ENCODE measurements at places on chromosomes 5 and 9. TPM values are rescaled to one million over a fixed set of nuclear protein-coding genes. Genes with fewer than 3 reads are reported as not detected.

GRCh38 chr9:84466580-84467285 lies 126.2 kb upstream of the SLC28A3 start:
- H3K36me3 ChIP-seq = no peaks in the 10 kb centered on the region
- no peaks in the 10 kb centered on the region for H3K4me1 ChIP-seq
- no peak overlapping the region for H3K4me3 ChIP-seq
- no peak overlapping the region for H3K27ac ChIP-seq
- no peak for DNase-seq
- H3K27me3 ChIP-seq = no peaks in the 10 kb centered on the region

DNA sequence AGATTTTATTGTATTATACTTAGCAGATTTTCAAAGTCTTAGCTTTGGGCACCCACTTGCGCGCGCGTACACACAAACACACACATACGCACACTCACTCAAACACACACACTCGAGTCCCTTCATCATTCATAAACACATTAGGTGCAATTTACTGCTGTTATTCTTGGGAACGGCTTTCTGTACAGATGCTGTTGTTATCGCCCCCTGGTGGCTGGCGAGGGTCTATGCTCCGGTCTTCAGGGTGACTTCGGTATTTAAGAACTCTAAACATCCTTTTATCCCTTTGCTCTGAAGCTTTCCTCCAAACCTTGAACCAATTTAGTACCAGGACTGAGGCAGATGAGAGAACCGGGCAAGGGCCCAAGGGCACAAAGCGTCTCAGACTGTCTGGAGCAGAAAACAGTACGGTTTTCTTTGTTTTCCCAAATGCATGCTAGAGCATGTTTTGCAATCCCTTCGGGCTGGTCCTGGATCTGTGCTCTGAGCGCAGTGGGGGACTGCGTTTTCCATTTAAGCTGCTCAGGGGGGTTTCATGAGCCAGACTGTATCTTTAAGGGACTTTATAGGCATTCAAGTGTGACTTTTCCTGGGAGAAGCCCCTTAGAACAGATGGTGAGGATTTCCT lies 1.7 kb upstream of the SLIT3 start:
- H3K4me1 ChIP-seq = peaks cover 8% of the 10 kb centered on the region
- H3K36me3 ChIP-seq = no peaks in the 10 kb centered on the region
- H3K27me3 ChIP-seq = no peaks in the 10 kb centered on the region
- H3K4me3 ChIP-seq = no peak overlapping the region
- DNase-seq = peak; percentile 85

GRCh38 chr5:131747180-131748105 lies 49.4 kb downstream of the FNIP1 start:
- H3K4me1 ChIP-seq = no peaks in the 10 kb centered on the region
- no peaks in the 10 kb centered on the region for H3K27me3 ChIP-seq
- no peak overlapping the region for H3K4me3 ChIP-seq
- peaks cover 13% of the 10 kb centered on the region for H3K36me3 ChIP-seq

DNA sequence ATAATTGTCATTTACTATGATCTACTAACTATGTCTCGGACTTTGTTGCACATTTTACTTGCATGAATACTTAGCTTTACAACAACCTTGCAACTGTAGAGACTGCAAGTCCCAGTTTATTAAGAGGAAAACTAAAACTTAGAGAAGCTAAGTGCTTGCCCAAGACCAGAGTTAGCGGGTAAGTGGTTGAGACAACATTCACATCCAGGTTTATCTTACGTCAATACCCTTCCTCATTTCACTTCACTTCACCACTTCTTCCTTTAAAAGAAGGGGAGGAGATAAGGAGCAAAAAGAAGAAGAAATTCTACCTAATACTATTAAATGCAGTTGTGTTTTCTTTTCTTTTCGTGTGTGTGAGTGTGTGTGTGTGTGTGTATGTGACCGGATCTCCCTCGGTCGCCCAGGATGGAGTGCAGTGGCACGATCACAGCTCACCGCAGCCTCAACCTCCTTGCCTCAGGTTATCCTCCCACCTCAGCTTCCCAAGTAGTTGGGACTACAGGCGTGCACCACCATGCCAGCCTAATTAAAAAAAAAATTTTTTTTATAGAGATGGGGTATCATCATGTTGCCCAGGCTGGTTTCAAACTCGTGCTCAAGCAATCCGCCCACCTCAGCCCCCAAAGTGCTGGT lies 37.4 kb downstream of the MEGF9 start:
- no peak for DNase-seq
- peaks cover 4% of the 10 kb centered on the region for H3K4me1 ChIP-seq
- H3K27ac ChIP-seq = no peak overlapping the region
- H3K36me3 ChIP-seq = no peaks in the 10 kb centered on the region

GRCh38 chr5:141338538-141339306 lies at the start of gene PCDHGA2:
TSS of gene PCDHGA2 (plus strand) at chr5:141338760.
- DNase-seq = peak; percentile 66
- no peak within 1 kb of the TSS for H3K4me3 ChIP-seq
- no peak within 1 kb of the TSS for H3K27ac ChIP-seq
- H3K36me3 ChIP-seq = no peaks in the 10 kb centered on the region
- no peaks in the 10 kb centered on the region for H3K4me1 ChIP-seq

DNA sequence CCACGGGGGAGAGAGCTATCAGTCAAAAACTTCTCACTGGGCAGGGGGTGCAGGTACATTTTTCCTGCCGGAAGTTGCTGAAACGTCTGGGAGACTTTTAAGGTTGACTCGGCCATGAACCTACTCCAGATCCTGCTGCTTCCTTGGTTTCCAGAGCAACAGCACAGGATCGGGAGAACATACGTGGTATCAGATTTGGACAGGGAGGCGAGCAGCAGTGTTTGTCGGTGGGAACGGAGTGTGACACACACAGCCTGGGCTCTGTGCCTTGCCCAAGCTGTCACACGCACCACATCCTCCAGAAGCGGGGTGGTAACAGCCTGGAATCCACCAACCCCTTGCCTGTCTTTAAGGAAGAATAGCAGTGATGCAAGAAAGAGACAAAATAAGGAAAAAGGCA lies 276.5 kb downstream of the SLIT3 start:
- H3K36me3 ChIP-seq = no peaks in the 10 kb centered on the region
- H3K4me1 ChIP-seq = peaks cover 10% of the 10 kb centered on the region
- no peak for DNase-seq
- H3K27ac ChIP-seq = no peak overlapping the region
- H3K4me3 ChIP-seq = no peak overlapping the region
- no peaks in the 10 kb centered on the region for H3K27me3 ChIP-seq

GRCh38 chr5:55383254-55383653 lies 75.5 kb downstream of the MTREX start:
- H3K27me3 ChIP-seq = no peaks in the 10 kb centered on the region
- no peak for DNase-seq
- H3K27ac ChIP-seq = no peak overlapping the region
- H3K36me3 ChIP-seq = peaks cover 23% of the 10 kb centered on the region

DNA sequence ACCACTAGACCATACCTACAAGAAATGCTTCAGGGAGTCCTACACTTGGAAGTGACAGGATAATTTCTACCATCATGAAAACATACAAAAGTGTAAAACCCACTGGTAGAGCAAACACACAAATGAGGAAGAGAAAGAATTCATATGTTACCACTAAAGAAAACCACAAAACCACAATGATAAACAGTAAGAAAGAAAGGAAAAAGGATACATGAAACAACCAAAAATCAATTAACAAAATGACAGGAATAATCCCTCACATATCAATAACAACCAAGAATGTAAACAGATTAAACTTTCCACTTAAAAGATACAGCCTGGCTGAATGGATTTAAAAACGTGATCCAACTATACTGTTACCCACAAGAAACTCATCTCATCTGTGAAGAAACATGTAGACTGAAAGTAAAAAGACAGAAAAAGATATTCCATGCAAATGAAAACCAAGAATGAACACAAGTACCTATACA lies 83.4 kb downstream of the LPAR1 start:
- no peak overlapping the region for H3K27ac ChIP-seq
- H3K36me3 ChIP-seq = no peaks in the 10 kb centered on the region
- no peak for DNase-seq
- peaks cover 5% of the 10 kb centered on the region for H3K4me1 ChIP-seq
- no peak overlapping the region for H3K4me3 ChIP-seq

- no peak for DNase-seq
- H3K27ac ChIP-seq = no peak overlapping the region
- no peaks in the 10 kb centered on the region for H3K27me3 ChIP-seq
These were observed 372.1 kb downstream of the NTRK2 start for GRCh38 chr9:85041466-85042137.

DNA sequence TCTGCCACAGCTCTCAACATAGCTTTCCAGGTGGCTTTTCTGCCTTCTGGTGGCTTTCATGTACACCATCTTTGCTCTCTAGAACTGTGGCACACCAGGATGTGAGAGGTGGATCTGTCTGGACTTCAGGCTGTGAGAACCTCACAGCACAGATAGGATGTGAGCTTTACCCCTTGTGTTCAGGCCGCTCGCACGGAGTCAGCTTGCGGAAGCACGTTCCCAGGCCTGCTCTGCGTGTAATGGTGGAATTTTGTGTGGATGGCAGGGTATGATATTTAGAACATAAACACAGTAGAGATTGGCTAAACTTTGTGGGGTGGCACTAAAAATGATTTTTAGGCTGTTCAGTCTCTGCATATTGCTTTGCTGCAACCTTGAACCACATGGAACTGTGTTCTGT lies 250.5 kb downstream of the FANCC start:
- H3K4me1 ChIP-seq = peaks cover 27% of the 10 kb centered on the region
- DNase-seq = no peak
- no peak overlapping the region for H3K4me3 ChIP-seq
- no peaks in the 10 kb centered on the region for H3K27me3 ChIP-seq
- H3K27ac ChIP-seq = no peak overlapping the region

DNA sequence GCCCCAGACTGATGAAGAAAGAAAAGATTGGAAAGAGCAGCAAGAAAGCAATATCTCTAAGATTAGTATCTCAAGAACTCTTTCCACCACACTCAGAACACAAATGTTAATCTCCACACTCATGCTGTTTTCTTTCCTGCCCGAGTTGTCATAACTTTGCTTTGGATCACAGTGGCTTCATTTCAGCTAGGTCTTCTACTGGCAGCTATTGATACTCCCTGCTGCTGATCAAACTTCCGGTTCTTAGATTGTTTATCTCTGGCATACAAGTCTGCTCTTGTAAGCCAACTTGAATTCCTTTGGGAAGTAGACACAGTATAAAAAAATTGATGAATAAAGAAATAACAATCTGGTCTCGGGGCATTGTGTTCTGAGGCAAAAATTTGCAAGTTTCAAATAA lies 77.7 kb upstream of the SPEF2 start:
- no peak for DNase-seq
- no peaks in the 10 kb centered on the region for H3K27me3 ChIP-seq
- no peak overlapping the region for H3K4me3 ChIP-seq
- no peaks in the 10 kb centered on the region for H3K36me3 ChIP-seq
- no peaks in the 10 kb centered on the region for H3K4me1 ChIP-seq

DNA sequence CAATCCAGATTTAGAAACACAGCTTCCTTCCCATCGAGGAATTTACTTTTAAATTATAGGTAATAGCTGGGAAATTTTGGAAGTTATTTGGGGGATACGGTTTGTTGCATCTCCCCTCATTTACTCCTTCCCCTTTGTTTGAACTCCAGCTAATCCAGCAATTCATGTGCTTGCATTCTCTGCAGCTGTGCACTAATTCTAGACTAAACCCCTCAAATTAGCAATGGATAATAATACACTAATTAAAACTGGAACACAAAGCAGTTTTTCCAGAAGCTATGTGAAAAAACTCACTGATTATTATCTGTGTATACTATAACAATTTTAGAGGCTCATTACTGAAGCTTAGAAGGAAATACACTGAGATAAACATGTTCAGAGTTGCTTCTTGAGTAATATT lies 751.2 kb upstream of the ZNF608 start:
- no peak overlapping the region for H3K4me3 ChIP-seq
- H3K27me3 ChIP-seq = no peaks in the 10 kb centered on the region
- DNase-seq = no peak

SCAI gene
- total RNA-seq = 15.0 TPM

- no peak for DNase-seq
- no peaks in the 10 kb centered on the region for H3K27me3 ChIP-seq
- no peaks in the 10 kb centered on the region for H3K36me3 ChIP-seq
- peaks cover 4% of the 10 kb centered on the region for H3K4me1 ChIP-seq
- no peak overlapping the region for H3K27ac ChIP-seq
- H3K4me3 ChIP-seq = no peak overlapping the region
These were observed 1.9 kb downstream of the TTC16 start for GRCh38 chr9:127717766-127718165.

- no peaks in the 10 kb centered on the region for H3K27me3 ChIP-seq
- no peak overlapping the region for H3K27ac ChIP-seq
- no peak overlapping the region for H3K4me3 ChIP-seq
These were observed 60.3 kb downstream of the MAPKAP1 start for GRCh38 chr9:125646621-125647100.

GRCh38 chr5:22669345-22669744 lies 183.8 kb downstream of the CDH12 start:
- no peaks in the 10 kb centered on the region for H3K27me3 ChIP-seq
- DNase-seq = no peak
- H3K4me1 ChIP-seq = no peaks in the 10 kb centered on the region
- H3K36me3 ChIP-seq = no peaks in the 10 kb centered on the region
- no peak overlapping the region for H3K27ac ChIP-seq

DNA sequence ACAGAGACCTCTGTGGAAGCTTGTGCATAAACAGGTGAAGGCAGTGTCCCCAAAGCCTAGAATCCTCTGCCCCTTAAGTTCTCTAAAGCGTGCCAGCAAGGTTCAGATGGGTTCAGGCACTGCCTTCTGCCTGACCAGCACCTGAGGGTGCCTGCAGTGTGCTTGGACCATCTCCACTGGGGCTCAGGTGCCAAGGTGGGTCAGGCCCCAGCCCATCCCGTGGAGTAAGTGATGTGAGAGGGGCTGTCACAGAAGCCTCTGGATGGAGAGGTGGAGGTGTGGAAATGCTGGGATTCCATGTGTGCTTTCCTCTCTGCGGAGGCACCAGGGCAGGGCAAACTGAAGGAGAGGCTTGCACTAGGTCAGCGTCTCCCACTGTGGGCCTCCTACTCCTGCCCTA lies 118.5 kb downstream of the DAB2IP start:
- no peak overlapping the region for H3K27ac ChIP-seq
- H3K4me3 ChIP-seq = no peak overlapping the region
- no peaks in the 10 kb centered on the region for H3K27me3 ChIP-seq
- H3K36me3 ChIP-seq = peaks cover 60% of the 10 kb centered on the region
- peaks cover 15% of the 10 kb centered on the region for H3K4me1 ChIP-seq
- DNase-seq = no peak

GRCh38 chr5:137306903-137307302 lies 192.2 kb downstream of the SPOCK1 start:
- H3K4me1 ChIP-seq = peaks cover 6% of the 10 kb centered on the region
- no peaks in the 10 kb centered on the region for H3K36me3 ChIP-seq
- H3K27me3 ChIP-seq = no peaks in the 10 kb centered on the region
- H3K27ac ChIP-seq = no peak overlapping the region

MARCHF11 gene
- 5.1 TPM for total RNA-seq

All from cardiac muscle cell (in vitro differentiated cells and primary cell).